ENCODE measurements at places on chromosomes 3 and 15. TPM values are rescaled to one million over a fixed set of nuclear protein-coding genes. Genes with fewer than 3 reads are reported as not detected.

Gene CCR8
- not detected for total RNA-seq

DNA sequence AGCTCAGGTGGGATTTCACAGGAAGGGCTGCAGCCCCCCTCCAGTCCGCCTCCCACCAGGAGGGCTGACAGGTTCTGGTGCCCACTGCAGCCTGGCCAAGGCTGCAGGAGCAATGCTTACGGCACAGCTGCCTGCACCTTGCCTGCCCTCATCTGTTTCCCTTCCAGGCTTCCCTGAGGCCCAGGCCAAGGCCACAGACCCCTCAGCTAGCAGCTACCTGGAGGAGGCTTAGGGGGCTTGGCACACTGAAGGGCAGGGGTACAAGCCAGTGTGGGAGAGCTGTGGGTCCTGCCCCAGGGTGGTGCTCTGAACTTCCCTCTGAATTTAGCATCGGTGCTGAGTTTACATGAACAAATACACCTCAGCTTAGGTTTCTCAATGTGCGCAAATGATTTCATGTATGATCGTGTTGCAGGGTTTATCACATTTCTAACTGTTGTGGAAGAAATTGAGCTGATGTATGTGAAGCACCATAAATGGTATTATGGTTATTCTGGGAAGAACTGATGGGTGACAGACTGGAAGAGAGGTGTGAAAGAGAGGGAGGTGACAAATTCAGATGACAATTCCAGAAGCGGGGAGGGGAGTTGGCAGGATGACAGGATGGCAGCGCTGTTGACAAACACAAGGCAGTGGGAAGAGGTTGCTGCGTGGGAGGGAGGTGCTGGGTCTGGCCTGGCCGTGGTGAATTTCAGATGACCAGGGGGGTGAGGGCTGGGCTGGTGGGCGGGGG is 6.1 kb downstream of the RHCG start:
- no peaks in the 10 kb centered on the region for H3K4me1 ChIP-seq
- H3K36me3 ChIP-seq: no peaks in the 10 kb centered on the region
- no peak overlapping the region for H3K27ac ChIP-seq
- no peak for DNase-seq

DNA sequence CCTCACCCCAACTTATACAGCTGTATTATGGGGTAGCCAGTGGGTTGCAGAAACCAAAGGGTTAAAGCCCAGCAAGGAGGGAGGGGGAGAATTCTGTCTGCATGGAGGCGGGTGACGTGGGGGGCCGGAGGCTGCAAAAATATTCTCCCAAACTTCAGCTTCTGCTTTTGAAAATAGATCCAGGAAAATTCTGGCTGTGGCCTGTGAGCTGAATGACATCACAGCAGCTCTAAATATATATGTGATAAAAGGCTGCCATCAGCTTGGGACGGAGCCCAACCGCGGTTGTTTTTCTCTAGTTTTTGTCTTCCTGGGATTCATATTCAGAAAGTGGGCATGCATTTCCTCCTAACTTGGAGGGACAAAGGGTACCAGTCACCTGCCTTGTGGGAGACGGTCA is 27.6 kb downstream of the MAPKAPK3 start:
- DNase-seq: no peak
- H3K36me3 ChIP-seq: no peaks in the 10 kb centered on the region
- no peak overlapping the region for H3K4me3 ChIP-seq
- peaks cover 4% of the 10 kb centered on the region for H3K4me1 ChIP-seq

DNA sequence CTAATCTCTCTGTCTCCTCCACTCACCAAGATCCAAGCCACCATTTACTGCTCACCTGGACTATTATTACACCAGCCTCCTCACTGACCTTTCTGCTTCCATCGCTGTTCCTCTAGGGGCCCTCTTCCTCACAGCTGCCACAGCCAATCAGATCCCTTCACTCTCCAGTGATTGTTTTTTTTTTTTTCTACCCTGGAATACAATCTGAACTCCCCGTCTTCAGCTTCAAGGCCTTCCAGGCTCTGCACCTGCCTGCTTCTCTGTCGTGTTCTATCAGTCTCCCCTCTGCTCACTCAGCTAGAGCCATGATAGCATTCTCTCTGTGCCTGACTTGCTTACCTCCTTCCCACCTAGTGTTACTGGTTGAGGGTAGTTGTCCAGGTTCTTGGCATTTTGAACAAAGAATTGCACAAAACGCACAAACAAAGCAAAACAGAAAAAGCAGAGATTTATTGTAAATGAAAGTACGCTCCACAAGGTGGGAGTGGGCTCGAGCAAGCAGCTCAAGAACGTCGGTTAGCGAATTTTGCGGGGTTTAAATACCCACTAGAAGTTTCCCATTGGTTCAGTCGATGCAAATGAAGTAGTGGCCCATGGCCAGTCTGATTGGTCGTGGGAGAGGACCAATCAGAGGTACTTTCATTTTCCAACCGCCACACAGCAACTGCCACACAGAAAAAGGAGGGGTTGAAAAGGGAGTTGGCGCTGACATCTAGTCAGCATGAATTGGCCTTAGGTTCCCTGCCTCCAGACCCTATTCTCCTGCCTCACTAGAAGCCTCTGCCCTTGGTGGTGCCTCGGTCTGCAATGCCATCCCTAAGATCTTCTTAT is 188.9 kb downstream of the TLE3 start:
- H3K27ac ChIP-seq: no peak overlapping the region
- no peaks in the 10 kb centered on the region for H3K27me3 ChIP-seq
- DNase-seq: no peak
- peaks cover 2% of the 10 kb centered on the region for H3K4me1 ChIP-seq
- no peak overlapping the region for H3K4me3 ChIP-seq

All from ovary (tissue), 10 donors.